Activated CD8-positive, alpha-beta T cell treated with anti-CD3 and anti-CD28 coated beads, Interleukin-2, amount 10 ng/mL, durations not matched to agents 7 days and 5 days (primary cell): ENCODE measurements at places on chromosomes 3 and 15. TPM values are rescaled to one million over a fixed set of nuclear protein-coding genes. Genes with fewer than 3 reads are reported as not detected.

The ITPKA gene
- total RNA-seq = 0.24 TPM

The GABRR3 gene
- not detected for total RNA-seq

The PPP2R3A gene
- 0.21 TPM for total RNA-seq

The DNAH12 gene
- 0.05 TPM for total RNA-seq

The MAP1A gene
- 5.6 TPM for total RNA-seq

The THPO gene
- total RNA-seq = not detected

The GOLGA6L9 gene
- total RNA-seq = 2.3 TPM

The IP6K2 gene
- 49.6 TPM for total RNA-seq

The MUSTN1 gene
- 1.5 TPM for total RNA-seq

The MYLK gene
- not detected for total RNA-seq

The NME9 gene
- total RNA-seq = not detected

The AGBL1 gene
- not detected for total RNA-seq

The PIF1 gene
- 71.1 TPM for total RNA-seq

The KNG1 gene
- total RNA-seq = not detected

The TMEM212 gene
- not detected for total RNA-seq
